ENCODE measurements at places on chromosomes 11 and 22. TPM values are rescaled to one million over a fixed set of nuclear protein-coding genes. Genes with fewer than 3 reads are reported as not detected.

HEPN1 gene
- not detected for total RNA-seq

DNA sequence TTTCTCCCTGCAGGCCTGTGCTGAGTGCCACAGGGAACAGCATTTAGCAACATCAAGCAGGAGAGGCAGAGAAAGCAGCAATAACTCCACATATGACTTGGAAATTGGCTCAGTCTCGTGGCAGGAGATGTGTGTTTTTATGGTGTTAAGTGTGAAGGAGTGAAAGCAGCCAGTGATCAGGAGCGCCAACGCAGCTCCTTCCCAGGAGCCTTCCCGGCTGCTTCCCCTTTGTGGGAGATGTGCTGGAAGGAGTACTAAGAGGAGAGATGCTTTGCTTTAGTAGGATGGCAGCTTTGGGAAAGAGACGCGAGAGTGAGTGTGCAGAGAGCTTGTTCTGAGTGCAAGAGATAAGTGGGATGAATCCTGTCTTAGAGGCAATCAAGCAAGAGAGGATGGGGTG lies 54.7 kb upstream of the KIRREL3 start:
- no peak for DNase-seq

- no peak for DNase-seq
These were observed 622.8 kb downstream of the BRD1 start for GRCh38 chr22:49204599-49205482.

C11orf91 gene
- 1.4 TPM for total RNA-seq

DNA sequence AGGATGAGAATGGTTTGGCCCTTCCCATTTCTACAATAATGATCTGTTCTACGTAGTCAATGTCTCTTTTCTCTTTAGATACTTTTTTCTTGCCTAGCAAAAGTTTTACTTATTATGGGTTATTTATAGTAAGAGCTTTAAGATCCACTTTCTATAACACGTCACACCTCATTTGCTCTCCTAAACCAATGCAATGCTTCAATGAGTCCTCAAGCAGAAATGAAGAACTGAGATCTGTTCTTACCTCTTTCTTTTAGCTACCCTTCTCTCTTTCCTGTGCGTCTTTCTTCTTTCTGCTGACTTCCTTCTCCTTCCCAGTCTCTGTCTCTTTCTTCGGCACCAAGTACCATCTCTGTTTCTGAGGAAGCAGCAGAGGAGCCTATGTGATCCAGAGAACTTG lies 61.8 kb downstream of the SNX19 start:
- DNase-seq = no peak

GRCh38 chr11:125333354-125334073 lies 162.6 kb downstream of the FEZ1 start:
- DNase-seq = no peak

KCNK4 gene
- 0.44 TPM for total RNA-seq

- DNase-seq = no peak
These were observed 1340.9 kb downstream of the TBC1D22A start for GRCh38 chr22:48103126-48103875.

DNA sequence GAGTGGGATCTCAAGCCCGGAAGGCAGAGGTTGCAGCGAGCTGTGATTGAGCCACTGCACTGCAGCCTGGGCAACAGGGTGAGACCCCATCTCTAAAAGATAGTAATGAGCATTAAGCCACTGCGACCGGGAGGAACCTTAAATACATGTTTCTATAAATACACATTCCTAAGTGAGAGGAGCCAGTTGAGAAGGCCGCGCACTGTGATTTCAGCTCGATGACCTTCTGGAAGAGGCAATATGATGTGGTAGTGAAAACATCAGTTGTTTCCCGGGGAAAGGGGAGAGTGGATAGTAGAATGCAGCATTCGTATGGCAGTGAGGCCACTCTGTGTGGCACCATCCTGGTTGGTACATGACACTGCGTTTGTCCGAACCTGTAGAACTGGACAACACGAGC lies 18.0 kb downstream of the PTDSS2 start:
- no peak for DNase-seq

- DNase-seq = no peak
These were observed 6.3 kb downstream of the OPCML start for GRCh38 chr11:133525976-133526375.

DNA sequence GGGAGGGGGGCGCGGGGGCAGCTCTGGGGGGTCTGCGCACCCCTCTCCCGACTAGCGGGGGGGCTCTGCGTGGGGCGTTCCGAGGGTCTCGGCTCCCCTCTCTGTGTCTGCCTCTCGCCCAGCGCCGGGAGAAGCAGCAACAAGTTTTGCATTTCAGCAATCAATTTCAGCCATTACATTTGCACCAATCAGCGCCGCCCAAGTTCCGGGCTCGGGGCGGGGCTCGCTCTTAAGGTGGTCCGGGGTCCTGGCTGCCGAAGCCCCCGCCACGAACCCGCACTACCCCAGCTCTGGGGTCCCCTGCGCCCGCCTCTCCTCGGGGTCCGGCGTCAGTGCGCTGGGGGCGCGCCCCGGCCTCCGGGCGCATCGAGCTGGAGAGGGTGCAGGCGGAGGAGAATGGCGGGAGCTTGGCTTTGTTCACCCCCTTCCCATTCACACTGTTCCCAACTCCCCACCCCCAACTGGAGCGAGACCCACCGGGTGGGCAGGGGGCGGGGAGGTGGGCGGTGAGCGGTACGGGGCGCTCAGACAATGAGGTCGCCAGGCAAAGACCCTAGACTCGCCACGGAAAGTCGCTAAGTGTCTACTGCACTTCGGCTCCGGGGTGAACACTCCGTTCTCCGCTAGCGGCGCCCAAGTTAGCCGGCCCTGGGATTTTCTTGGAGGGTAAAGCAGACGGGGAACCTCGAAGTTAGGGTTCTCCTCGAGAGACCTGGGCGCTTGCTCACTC lies at the start of gene MN1:
Gene MN1 (minus strand): TSS at position 141 of the 730 bp plus-strand sequence. CDS start 1,213 bp downstream, outside the sequence.
- DNase-seq = peak; percentile 68

FJX1 gene
- 26.6 TPM for total RNA-seq

DNA sequence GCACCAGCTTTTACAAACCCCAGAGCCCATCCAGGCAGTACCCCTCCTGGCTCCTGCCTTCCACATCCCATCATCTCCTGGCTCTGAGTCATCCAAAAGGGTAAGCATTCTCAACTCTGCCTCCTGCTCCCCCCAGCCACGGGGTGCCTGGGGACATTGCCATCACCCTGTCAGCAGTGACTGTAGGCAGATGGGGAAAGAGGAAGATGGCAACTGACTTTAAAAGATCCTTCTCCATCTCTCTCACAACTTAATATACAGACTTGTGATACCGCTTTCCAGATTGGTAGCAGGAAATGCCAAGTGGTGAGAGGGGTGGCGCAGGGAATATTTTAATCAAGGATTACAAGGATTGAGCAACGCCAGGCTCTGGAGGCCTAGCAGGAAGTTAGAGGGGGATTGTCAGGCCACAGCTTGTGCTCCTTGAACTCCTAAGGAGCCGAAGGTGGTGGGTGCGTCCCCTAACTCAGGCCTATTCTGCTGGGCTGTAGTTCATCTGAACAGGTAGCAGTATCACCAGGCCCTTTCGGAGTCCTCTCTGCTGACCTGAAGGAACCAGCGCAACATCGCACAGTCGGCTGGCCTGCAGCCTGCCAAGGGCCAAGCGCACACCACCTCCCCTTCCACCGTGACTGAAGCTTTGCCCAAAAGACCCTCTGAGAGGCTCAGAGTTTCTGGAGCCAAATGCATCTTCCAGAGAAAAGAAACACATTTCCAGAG lies 83.3 kb downstream of the ZC3H12C start:
- DNase-seq = no peak

- DNase-seq = no peak
These were observed 79.1 kb downstream of the RDX start for GRCh38 chr11:110217223-110217877.

DNA sequence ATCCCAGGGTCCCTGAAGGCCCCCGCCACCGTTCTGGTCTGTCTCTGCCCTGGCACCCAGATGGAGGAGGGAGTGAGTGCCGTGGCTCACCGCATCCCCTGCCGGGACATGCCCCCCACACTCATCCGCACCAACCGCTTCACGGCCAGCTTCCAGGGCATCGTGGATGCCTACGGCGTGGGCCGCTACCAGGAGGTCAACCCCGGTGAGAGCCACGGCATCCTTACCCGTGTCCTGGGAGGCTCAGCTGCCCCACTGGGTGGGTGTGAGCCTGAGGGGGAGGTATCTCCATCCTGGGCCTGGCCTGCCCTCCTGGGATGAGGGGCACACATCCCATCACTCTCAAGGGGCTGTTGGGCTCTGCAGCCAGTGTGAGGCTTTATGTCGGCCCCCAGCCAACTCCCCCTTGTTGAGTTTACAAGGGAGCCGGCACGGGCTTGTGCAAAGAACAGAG lies 6.1 kb downstream of the TCIRG1 start:
- DNase-seq = no peak

DNA sequence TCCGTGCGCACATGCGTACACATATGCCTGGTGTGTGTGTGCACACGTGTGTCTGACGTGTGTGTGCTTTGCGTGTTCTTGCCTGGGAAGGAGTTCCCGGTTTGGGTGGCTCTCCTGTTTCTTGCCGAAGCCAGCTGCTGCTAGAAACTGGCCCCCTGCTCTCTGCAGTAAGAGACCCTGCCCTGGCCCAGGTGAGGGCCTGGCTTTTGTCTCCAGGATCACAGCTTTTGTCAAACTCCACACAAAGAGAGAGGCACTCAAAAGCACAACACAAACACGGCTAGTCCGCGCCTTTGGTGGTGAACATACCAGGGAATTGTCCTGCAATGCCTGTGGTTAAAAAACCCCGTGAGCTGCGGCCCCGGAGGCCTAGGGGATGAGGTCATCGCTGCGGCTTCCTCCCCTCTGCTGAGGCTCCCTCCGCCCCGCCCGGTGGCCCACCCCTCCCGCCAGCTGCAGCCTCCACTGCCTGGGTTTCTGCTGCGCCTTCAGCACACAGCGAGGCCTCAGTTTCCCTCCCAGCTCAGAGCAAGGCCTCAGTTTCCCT lies 88.9 kb downstream of the KCNQ1 start:
- DNase-seq = peak; percentile 38

KCTD17 gene
- 59.2 TPM for total RNA-seq

ANKK1 gene
- not detected for total RNA-seq
